Activated CD4-positive, alpha-beta T cell treated with anti-CD3 and anti-CD28 coated beads, Interleukin-2, amount 50 U/mL, for 48 hours (primary cell): ENCODE measurements at places on chromosomes 12 and 14.

DNA sequence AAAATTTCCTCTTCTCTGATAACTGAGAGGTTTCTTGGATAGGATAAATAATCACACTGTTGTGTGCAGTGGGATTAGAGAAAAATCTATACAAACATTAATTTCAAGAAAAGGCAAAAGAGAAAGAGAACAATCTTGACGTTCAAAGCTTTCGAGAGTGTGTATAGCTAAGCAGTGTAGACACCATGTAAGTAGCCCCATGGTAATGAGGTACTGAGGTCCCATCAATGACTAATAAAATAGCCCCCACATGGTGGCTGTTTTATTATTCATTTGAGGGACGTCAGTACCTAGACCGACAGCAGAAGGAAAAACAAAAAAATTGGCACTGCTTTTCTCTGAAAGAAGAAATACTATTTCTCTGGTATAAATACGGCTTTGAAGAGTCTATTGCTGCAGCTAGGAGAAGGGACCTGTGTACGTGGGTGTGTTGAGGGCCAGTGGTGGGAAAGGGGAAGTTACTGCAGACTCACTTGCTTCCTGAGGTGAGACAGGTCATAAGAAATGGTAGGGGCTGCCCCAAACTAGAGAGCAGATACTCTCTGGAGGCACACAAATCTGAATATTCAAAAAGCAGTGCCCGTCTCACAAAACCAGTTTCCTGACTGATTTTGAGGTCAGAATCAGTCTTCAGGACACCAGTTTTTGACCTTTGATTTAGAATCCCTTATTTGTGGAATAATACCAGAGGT lies 339.8 kb downstream of the EMP1 start:
- DNase-seq = peak; percentile 12

DNA sequence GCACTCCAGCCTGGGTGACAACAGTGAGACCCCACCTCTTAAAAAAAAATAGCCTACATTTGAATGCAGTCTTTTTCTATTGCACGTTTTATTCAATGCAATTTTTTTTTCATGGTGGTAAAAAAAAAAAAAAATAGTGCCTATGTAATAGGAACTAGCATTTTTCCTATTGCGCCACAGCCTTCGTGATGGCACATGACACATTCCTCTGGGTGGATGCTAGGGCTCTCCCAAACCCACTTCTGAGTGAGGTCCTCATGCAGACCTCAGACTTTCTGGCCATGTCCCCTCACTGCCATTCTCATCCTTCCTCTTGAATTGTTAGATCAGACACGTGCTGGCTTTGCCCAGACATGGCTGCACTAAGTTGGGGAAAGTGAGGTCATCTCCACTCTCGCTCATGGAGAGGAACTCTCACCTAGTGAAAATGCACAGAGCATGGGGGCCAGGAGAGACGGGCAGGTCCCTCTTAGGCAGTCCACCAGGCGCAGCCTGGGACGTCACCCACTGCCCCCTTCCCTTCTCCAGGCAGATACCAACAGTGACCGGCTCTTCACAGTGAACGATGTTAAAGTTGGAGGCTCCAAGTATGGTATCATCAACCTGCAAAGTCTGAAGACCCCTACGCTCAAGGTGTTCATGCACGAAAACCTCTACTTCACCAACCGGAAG lies 19.2 kb downstream of the DCAF4 start:
- DNase-seq = no peak

GRCh38 chr12:102479099-102479885 lies 1.1 kb downstream of the IGF1 start:
- DNase-seq = no peak

DNA sequence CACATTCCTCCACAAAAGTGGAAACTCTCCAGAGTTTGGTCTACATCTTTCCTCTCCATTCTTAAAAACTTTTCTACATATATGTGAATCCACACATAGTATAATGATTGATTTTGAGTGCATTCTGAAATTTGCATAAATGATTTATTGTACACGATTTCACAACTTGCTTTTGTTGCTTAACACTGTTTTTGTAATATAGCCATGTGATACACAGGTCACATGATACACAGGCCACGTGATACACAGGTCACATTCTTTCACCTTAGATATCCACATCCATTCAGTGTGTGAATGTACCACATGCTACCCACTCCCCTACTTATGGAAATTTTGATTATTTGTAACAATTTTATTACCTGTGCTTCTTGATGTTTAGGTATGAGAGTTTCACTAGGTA lies 319.1 kb downstream of the ZFP36L1 start:
- no peak for DNase-seq

GRCh38 chr14:53953002-53953827 lies 3.4 kb downstream of the BMP4 start:
- peak; percentile 29 for DNase-seq

GRCh38 chr14:78448164-78449094 lies 278.3 kb downstream of the NRXN3 start:
- peak; percentile 59 for DNase-seq

- no peak for DNase-seq
Measured at GRCh38 chr12:93634416-93634815, 42.8 kb upstream of the CRADD start.
